ENCODE measurements at places on chromosomes 1 and 21.

GRCh38 chr1:110259770-110260169 lies 49.7 kb downstream of the KCNC4 start:
- no peak for DNase-seq

DNA sequence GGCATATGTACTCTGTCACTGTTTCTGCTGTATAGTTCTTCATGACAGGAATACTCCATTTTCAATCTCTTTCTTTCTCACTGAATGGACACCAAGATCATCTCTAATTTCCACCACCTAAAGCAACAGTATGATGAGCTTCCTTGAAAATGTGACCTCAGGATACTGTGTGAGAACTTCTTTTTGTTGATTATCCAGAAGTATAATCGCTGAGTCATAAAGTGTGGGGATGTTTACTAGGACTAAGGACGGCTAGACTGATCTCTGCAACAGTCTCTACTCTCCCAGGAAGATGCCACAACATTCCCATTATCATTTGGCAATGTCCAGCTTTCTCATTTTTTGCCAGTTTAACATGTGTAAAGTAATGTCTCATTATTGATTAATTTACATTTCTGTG lies 70.3 kb downstream of the TNFSF18 start:
- no peak for DNase-seq

DNA sequence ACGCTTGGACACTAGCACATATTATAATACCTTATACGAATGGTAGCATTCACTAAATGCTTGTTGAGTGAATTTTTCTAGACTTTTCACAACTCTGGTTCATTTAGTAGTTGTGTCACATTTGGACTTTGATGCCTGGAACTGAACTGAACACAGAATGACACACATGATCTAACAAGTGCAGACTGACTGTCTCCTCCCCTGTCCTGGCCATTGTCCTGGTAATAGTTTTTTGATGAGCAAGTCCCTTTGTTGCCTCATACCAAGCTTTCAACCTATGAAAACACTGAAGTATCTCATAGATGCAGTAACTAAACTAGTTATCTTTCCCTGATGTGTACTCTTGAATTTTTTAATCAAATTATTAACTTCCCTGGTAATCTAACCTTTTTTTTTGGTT lies 66.4 kb downstream of the LRRC8D start:
- no peak for DNase-seq

DNA sequence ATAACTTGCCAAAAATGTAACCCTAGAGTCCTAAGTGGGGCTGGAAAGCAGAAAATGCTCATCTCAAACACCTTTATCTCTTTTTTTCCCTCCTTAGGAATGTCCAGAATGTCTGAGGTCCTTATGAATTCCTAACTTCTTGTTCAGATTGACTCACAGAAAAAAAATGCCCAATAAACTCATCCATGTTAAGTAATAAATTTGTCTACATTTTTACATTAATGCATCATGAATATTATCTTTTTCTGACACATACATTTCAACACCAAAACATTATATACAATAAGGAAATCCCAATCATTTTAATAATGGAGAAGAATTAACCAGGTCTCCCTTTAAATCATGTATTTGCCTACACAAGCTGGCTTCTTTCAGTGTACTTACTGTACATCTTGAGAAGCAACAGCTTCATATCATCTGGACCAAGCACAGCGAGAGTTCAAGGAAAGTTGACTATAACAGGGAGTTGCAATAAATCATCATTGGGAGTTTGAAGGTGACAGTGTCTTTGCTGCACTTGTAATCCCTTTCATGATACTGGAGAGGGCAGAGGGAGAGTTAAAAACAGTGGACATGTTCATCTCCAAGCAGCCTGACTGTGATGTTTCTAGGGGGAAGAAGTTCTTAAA lies 565.2 kb downstream of the LTN1 start:
- no peak for DNase-seq

GRCh38 chr1:190679044-190679443 lies 201.4 kb upstream of the BRINP3 start:
- DNase-seq: no peak

- DNase-seq: no peak
Measured at GRCh38 chr1:96568639-96569038, 152.9 kb upstream of the PTBP2 start.

DNA sequence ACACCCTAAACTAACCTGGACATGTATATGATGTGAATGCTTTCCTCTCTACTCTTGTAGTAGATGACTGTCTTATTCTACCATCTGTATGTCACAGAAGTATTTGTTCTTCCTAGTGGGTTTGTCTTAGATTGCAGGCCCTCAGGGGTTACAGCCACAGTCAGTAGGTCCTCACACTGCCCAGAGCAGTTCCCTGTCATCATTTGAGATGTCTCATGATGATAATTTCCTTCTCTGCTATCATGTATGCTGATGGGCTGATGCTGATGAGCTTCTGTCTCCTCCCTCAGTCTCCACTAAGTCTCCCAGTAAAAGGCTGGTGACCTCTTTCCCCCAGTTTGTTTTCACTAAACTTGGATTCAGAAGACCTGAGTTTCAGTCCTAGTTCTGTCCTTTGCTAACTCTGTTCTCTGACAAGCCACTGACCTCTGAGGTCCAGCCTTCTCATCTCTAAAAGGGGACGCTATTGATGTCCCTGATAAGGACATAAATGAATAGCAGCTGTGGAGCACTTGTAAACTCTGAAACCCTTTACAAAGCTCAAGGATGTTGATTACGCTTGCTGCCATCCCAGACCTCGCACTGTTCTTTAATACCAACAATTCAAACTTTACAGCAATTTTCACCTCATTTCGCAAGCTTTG lies 3.1 kb upstream of the ETV3 start:
- no peak for DNase-seq

DNA sequence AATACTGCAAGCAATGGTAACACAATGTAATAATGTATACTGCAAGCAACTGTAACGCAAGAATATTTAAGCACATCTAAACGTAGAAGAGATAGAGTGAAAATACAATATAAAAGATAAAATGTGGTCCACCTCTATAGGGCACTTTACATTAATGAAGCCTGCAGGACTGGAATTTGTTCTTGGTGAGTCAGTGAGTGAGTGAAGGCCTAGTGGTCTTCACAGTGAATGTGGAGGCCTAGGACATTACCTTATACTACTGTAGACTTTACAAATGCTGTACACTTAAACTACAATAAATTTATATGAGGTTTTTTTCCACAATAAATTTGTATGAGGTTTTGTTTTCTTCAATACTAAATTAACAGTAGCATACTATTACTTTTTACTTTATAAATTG lies 287.4 kb upstream of the SNX7 start:
- no peak for DNase-seq

- no peak for DNase-seq
Measured at GRCh38 chr1:221264848-221265247, 385.6 kb downstream of the HLX start.
